RPMI7951 (cell line): ENCODE measurements at places on chromosomes 16 and 17.

GRCh38 chr16:11180489-11180888, 75.5 kb downstream of the SOCS1 start:
- no peak for DNase-seq

- no peak for DNase-seq
Measured at GRCh38 chr17:79562192-79562930, 48.5 kb downstream of the RBFOX3 start.

DNA sequence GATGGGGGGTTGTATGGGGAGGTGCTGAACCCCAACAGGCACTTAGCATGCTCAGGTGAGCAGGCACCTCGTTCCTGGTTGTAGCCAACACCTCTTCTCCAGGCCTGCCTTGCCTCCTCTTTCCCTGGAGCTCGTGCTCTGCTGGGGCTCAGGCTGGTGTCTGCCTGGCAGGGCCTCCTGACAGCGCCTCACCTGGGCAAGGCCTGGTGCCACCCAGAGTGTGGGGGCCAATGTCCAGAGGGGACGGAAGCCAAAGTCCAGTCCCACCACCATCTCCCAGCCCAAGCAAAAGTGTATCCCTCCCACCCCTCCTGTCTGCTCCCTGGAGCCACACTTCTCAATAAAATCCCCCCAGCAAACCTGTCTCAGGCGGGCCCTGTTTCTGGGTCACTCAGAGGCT, 304.2 kb upstream of the TNRC6C start:
- no peak for DNase-seq

GRCh38 chr16:80656161-80656560, 115.4 kb downstream of the DYNLRB2 start:
- DNase-seq, result no peak

- no peak for DNase-seq
Measured at GRCh38 chr17:82081546-82081945, 15.9 kb upstream of the DUS1L start.

- DNase-seq, result no peak
Measured at GRCh38 chr16:48295488-48296281, 48.3 kb upstream of the ABCC11 start.

DNA sequence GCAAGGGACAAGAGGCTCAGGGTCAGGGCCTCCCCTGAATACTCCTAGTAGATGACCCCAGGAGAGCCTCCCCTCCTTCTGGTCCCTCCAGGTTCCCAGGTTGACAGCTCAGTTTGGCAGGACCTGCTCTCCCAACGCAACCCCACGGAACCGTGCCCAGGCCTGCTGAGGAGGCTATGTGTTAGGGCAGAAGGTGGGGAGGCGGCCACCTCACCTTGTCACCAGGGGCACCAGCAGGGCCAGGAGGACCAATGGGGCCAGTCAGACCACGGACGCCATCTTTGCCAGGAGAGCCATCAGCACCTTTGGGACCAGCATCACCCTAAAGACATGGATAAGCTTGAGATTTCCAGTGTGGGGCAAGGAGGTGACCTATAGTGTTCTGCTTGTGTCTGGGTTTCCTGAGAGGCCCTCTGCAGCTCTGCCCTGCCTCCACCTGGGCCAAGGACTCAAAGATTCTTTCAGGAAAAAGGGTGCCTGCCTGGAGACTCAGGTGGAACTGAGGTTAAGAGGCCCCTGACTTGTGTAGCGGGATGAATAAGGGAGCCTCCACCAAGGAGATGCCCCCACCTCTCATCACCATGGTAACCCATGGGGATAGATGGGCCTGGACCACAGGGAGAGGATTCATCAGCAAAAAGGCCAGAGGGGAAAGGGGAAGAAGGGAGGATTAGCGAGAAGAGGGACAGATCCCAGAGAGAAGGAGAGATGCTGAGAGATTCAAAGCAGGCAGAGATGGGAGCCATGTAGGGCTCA, 10.7 kb downstream of the COL1A1 start:
- no peak for DNase-seq

- DNase-seq, result no peak
Measured at GRCh38 chr16:9489835-9490467, 398.5 kb downstream of the HAPSTR1 start.

DNA sequence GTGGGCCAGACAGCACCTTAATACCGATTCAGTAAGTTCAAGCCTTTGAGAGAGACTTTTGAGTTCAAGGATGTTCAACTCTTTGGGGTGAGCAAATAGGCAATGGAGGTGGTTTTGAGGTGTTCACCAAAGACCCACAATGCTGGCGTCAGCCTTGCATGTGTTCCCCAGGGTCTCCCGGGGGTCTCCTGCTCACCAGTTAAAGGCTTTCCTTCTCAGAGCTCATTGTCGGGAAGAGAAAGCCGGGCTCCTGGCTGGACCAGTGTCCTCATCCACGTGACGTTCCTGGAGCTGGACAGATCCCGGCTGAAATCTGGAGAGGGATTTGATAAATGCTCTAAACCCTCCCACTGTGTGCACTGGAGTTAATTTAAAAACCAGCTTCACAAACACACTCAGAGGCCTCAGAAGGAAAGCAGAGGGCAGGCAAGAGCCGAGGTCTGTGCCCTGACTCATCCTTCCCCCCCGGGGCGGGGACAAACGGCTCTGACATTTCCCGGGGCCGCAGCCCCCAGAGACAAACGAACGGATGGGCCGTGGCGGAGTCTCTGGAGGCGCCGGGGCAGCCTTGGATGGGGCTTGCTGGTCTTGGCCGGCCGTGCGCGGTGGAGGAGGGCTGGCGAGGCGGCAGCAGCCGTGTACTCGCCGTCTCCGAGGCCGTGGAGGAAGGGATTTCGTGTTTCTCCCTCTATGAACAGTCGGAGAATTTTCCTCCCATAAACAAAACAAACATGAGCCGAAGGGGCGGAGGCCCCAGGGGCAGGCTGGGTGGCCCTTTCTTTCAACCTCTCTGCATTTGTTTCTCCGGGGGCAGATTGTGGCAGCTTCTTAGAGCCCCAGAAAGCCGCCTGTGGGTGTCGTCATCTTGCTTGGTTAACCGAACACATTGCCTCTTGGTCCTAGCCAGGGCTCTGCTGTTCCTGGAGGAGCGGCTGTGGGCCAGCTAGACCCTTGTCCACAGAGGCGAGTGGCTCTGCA, 94.2 kb downstream of the NTN1 start:
- peak; percentile 59 for DNase-seq

DNA sequence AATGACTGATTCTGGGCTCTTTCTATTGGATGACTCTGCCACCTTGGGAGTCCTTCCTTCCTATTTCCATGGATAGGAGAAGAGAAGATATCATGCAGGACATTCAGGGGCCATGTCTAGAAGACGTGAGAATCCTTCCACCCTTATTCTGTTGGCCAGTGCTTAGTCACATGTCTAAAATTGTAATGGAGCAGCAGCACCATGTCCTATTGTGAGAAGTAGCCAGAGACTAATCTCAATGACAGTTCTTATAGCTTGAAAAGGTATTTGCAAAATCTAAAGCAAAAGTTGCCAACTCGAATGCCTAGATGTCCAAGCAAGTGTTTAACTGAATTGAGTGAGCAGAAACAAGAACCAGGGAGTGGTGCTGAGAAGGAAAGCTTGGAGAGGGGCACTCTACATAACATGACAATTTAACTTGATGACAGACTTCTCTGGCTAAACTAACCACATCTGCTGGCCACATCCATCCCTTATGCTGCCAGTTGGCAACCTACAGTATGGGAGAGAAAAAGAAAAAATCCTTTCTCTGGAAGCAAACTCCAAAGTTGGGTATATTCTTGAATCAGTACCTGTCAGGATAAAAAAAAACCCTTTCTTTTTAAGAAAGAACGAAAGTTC, 225.7 kb downstream of the CDH13 start:
- DNase-seq, result peak; percentile 53

DNA sequence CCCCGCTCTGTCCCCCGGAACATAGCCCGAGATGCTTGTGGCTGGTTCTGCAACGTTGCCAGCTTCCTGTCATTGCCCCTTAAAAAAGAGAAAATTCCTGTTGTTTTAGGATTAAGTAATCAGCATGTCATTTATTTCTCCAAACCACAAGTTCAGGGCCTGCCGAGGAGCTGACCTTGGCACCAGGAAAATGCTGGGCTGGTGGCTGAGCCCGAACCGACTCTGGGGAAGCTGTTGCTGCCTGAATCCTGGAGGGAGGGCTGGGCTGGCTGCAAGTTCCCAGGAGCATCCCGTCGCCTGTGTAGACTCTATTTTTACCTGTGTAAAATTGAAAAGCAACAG, 130.9 kb upstream of the FOXF1 start:
- peak; percentile 87 for DNase-seq

DNA sequence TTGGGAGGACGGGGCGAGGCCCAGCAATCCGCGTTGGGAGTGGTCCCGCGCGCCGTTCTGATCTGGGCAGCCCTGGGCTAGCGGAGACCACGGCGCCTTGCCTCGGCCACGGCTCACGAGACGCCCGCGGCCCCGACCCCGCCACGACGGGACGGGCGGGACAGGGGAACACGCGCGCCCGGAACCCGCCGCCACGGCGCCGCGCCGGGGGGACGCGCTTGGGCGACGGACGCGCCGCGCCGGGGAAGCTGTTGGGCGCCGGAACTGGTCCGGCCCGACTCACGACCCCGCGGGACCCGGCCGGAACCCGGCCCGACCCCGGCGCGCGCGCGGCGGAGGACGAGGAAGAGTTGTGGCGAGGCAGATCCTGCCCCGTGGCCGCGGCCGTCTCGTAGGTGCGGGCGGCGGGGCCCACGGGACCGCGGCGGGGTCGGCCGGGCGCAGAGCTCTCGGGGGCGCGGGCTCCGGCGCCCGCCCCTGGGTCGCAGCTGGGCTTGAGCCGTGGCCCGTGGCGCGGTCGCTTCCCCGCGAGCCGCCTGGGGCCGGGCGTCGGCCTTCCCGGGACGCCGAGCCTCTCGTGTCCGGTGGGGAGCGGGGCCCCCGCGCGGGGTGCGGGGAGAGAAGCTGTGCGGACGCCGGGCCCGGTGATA, at the start of gene ACSF3:
Gene ACSF3 (plus strand): TSS at position 251 of the 650 bp plus-strand sequence. CDS start 6,830 bp downstream, outside the sequence.
- peak; percentile 61 for DNase-seq

- no peak for DNase-seq
Measured at GRCh38 chr17:66021757-66022156, 170.2 kb downstream of the CEP112 start.

GRCh38 chr17:49963626-49964302, 5.2 kb upstream of the DLX4 start:
- DNase-seq, result no peak

DNA sequence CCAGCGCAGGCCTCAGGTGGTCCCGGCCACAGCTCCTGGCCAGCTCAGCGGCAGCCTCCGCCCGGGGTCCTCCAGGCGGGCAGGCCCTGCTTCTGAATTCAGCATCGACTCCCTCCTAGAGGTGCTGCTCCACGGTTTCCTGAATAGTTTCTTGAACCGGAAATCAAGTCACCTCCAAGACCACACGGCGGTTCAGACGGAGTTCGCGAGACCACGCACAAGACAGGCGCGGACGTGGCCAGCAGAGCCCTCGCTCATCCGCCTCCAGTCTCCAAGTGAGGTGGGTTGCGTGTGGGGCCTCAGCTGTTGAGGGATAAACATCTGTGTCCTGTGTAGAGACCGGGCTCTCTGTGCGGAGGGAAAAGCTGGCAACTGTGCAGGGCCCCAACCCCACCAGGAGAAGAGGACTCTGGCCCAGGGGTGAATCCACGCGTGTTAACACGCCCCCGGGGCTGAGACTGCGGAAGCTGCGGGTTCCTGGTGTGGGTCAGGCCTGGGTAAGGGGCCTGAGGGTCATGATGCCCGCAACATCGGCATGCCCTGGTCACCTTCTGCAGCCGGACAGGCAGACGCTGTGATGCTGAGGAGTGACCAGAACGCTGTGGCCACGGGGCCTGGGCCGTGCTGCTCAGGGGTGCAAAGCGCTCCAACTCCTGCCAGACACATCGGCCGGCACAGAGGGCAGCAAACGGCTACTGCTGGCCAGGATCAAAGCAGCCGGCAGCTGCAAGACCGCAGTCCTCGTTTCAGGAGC, 55.0 kb upstream of the METRNL start:
- no peak for DNase-seq

GRCh38 chr17:14760212-14760611, 459.3 kb downstream of the HS3ST3B1 start:
- no peak for DNase-seq

GRCh38 chr17:62017912-62018311, 47.2 kb downstream of the MED13 start:
- no peak for DNase-seq

DNA sequence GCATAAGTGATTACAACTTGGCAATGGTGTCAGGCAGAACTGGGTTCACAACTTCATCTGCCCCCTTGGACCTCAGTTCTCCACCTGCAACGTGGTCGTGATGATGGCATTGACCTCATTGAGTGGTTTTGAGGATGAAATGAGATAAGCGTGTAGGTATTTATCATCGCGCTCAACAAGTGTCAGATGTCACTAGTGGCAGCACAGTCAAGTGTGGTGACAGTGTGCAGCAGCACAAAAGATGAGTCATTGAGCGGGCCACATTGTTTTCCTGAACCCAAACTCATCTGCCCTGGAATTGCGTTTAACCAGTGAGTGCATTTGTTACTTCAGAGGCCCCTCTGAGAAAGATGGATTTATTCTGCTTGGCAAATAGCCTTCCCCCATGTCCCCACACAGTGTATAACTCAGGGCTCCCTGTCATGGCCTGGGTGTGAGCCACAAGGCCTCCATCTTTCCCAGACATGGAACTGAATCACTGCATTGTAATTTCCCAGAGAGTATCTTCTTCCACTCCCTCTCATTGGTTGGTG, 20.9 kb downstream of the IRX3 start:
- peak; percentile 54 for DNase-seq
